ENCODE measurements at places on chromosomes 4 and X.

GRCh38 chr4:84001876-84002569, 466.1 kb downstream of the GPAT3 start:
- no peak for DNase-seq

DNA sequence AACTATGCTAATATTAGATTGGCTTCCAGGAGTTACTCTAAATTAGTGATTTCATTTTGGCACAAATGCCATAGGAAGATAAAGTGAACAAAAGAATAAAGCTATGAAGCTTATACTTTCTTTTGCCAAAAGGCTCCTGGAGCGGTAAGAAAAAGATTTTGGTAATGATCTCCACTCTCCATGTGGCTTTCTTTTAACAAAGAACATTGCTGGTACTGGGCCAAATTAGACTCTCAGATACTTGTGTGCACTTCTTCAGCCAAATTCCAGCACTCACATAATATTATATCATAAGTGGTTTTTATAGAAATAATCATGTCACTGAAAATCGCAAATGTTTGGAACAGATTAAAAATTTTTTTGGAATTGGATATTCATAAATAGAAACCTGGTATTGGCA, 142.4 kb upstream of the FGF13 start:
- no peak for DNase-seq

DNA sequence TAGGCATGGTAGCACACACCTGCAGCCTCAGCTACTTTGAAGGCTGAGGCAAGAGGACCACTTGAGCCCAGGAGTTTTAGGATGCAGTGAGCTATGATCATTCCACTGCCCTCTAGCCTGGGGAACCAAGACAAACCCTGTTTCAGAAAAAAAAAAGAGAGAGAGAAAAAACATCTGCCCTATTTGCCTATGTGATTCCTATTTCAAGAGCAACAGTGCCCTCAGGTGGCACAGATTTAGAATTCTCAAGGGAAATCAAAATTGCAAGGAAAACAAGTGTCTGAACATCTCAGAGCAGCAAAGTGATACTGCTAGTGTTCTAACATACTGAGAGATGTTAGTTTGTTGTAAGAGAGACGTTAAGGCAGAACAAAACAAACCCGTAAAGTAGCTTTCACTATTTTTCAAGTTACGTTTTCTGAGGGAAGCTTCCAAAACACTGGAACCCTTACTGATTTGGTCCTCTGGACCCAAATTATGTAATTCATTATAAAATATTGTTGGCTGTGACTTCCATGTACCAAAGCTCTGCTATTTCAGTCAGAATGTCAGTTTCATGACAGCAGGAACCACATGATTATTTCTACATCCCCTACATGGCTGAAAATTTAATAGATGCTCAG, 7.9 kb downstream of the BDH2 start:
- peak; percentile 73 for DNase-seq

DNA sequence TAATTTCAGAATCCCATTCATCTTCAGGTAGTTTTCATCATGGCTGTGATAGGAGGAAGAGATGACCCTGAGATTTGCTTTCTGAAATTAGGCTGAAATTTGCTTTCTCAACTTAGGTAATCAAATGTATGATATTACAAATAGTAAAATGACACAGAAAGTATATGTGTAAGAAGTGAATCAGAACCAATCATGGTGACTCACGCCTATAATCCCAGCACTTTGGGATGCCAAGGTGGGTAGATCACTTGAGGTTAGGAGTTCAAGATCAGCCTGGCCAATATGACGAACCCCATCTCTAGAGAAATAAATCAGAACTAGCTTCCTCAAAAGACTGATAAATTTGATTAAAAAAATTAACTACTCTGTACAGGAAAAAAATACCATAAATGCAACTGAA, 555.4 kb downstream of the STPG2 start:
- no peak for DNase-seq

GRCh38 chr4:172780566-172781081, 388.0 kb upstream of the GALNT7 start:
- DNase-seq: no peak

- no peak for DNase-seq
Measured at GRCh38 chr4:148431401-148431800, 10.8 kb downstream of the NR3C2 start.

DNA sequence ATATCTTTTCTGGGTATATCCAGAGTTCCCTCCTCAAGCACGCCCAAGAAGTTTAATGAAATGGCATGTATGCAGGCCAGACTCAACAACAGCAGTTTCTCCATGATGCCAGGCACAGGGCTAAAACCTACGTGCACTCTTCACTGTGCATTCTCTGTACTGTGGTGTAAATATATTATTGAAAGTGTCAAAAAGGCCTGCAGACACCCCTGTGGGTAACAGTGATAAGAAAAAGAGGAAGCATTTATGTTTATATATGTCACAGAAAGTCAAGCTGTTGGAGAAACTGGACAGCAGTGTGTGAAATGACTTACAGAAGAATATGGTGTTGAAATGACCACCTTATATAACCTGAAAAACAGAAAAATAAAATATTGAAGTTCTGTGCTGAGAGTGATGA, 29.6 kb upstream of the DCAF8L1 start:
- DNase-seq: no peak

GRCh38 chr4:80610845-80611677, 275.5 kb downstream of the CFAP299 start:
- no peak for DNase-seq

DNA sequence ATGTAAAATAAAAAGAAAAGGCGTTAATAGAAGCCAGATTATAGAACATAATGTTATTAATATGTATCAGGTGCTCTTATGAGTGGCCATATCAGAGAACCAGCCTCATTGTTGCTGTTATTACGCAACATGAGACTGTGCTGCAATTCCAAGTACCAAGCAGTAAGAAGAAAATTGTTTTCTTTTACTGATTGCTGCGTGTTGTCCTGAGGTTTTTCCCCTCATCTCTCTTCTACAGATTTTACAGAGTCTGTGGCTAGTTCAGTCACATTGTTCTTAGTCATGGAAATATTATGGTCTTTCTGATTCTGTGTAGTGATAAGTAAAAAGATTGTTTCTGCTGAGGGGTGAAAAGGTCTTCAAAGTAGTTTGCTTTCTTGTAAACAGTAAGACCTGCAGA, 55.9 kb downstream of the NPNT start:
- DNase-seq: no peak

DNA sequence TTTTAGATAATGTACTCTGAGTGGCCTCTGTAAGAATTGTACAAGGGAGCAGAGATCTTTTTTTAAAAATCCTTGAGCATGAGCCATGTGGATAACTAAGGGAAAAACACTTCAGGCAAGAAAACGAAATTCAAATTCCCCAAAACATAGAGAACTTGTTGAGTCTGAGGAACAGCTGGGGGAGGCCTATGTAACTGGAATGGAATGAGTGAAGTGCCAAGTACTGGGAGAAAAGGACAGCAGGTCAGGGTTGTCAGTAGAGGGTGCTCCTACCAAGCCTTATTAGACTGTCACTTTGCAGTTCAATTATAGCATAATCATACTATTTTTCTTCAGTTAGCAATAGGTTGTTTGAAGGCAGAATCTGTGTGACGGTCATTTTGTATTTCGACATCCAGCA, 135.1 kb downstream of the ARHGAP6 start:
- DNase-seq: no peak

DNA sequence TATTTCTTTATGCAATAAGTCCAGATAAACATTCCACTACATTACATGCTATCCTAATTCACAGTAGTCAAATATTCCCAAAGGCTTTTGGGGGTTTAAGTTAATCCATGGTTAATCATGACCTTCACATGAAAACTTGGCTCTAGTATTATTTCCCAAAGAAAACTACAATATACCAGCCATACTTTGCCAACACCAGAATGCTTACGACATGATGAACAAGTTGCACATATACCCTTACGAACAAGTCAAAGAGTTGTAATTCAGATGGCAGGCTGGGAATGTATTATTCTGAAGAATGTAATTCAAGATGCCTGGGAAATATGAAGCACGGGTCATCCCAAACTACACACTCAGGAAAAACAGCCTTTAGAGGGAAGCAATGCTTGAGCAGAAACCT, 499.6 kb downstream of the PPARGC1A start:
- no peak for DNase-seq

DNA sequence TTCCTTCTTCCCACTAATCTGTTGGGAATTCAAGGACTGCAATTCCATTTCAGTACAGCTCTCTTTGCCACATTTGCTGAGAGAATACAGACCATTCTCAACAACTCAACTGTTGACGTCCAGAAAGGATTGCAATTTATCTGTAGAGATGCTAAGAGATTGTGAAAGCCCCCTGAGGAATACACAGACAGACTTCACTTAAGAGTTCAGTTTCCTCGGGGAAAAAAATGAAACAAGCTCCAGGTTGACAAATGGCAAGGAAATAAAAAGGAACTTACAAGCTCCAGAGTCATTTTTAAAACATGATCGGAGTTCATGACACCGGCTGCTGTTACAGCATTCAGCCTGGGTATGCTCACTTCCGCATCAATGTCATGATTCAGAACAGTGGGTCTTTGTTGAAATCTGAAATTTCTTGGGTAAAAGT, 13.8 kb downstream of the TLR10 start:
- DNase-seq: no peak

DNA sequence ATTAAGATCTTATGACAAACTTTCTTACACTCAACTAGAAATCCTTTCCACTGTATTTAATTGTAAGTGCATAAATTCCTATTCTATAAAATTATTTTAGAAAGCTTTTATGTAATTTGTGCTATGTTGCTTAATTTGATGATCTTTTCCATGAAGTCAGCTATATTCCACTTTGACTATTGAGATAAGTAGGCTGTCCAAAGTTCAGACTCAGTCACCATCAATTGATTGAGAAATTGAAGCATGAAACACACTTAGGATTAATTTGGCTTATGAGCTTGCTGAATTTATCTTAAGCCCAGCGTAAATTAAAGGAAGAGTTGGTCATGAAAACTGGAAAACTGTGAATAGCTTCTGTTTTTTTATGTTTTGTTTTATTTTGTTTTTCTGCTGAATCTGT, 18.7 kb upstream of the UGT2B10 start:
- DNase-seq: no peak

DNA sequence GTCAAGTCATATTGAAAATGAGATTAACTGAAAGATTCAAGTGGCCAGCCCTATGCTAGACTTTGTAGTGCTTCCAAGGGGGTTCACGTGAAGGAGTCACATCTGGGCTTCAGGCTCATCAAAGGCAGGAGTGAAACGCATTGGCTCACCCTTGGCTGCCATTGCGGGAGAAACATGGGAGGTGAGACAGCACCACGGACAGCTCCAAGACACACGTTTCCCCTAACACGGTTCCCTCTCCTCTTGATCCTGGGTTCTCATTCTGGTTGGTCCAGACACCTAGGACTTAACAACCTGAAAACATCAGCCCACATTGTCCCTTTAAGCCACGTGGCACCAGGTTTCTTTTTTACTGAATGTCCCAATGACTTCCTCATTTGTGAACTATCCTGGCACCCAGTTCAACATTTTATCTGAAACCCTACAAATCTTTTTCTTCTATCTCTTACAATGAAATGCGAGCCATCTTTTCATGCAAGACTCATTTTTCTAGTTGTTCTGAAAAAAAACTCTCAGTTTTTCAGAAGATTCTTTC, 279.0 kb upstream of the VCX3A start:
- DNase-seq: no peak

GRCh38 chr4:144338148-144338547, 197.6 kb upstream of the GYPA start:
- DNase-seq: no peak

GRCh38 chr4:41432881-41433280, 105.1 kb upstream of the LIMCH1 start:
- DNase-seq: no peak

- no peak for DNase-seq
Measured at GRCh38 chrX:134821370-134821769, 163.1 kb upstream of the PLAC1 start.

Measured in activated CD4-positive, alpha-beta T cell treated with anti-CD3 and anti-CD28 coated beads, Interleukin-2, amount 10 ng/mL, durations not matched to agents 7 days and 5 days (primary cell).